ENCODE measurements at places on chromosomes 3 and 15.

DNA sequence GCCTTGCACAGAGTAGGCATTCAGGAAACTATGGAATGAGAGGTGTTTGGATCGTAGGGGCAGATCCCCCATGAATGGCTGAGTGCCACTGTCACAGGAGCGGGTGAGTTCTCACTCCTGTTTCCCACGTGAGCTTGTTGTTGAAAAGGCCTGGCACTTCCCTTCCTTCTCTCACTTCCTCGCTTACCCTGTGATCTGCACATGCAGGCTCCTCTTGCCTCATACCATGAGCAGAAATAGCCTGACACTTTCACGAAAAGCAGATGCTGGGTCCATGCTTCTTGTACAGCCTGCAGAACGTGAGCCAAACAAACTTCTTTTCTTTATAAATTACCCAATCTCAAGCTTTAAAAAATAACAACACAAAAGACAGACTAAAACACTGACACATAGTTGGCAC is 55.4 kb downstream of the AGBL1 start:
- no peak for DNase-seq

GRCh38 chr3:194431554-194431953 is 32.5 kb upstream of the GP5 start:
- no peak for DNase-seq

GRCh38 chr3:100076731-100077529 is 37.4 kb downstream of the FILIP1L start:
- DNase-seq = no peak

DNA sequence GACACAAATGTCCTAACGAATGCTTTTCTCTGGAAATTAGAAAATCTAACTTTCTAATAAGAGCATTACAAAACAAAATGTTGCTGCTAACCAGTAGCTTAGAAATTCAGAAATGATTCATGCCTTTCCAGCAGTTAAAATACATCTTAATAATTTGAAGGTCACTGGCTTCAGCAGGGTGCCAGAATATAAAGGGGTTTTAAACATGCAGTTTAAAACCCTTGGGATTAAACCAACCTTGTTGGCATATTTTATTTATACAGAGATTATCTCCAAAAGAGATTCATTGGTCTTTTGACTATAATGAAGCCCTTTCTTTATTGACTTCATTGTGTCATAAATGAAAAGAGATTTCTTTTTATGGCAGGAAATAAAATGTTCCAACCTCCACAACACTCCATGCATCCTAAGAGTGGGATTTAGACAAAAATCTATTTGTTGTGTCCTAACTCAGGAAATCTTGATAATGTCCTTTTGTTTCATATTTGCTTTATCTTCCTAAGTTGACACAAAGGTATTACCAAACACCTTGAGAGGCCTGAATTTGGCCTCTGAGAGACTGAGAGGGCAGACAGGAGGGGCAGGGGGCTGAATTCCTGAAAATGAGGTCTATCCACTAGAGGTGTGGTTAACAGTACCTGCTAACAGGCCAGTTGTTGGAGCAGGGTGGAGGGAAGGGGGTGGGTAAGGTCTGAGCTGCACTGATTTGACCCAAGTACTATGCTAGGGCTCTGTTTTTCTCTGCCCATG is 124.4 kb downstream of the FEZF2 start:
- DNase-seq = no peak

DNA sequence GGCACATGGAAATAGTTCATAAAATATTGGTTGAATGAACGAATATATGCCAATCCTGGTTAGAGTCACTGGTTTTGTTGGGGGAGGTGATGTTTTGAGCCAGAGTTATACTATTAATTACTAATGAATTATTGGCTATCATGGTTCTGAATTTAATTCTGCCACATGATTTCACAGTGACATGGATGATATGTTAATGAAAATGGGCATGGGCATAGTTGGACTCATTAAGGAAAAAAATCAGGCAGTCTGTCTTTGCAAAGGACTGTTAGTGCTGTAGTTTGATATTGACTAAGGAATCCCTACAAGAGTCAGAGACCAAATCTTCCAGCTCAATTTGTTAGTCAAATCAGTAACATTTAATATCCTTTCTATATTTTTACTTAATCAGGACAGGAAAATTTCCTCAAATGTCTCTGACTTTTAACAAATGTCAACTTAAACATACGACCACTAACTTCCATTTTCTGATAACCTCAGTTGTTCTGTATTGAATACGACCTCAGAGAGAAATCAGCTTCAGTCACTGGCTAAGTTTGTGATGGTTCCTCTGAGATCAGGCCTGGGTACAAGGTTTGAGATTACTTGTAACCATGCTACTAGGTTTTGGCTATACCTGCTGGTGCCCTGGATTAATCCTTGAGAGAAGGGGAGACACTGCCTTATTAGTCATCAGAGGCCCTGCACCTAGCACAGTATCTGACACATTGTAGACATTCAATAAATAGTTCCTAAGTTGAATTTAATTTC is 13.3 kb downstream of the NFKBIZ start:
- DNase-seq = no peak

GRCh38 chr3:98839846-98840245 is 61.6 kb downstream of the DCBLD2 start:
- DNase-seq = no peak

- peak; percentile 85 for DNase-seq
These were observed 1.6 kb downstream of the RFTN1 start for GRCh38 chr3:16511681-16512434.

GRCh38 chr3:14625443-14625842 is 26.1 kb upstream of the CCDC174 start:
- no peak for DNase-seq

- DNase-seq = peak; percentile 42
These were observed 22.3 kb upstream of the PSTPIP1 start for GRCh38 chr15:76972389-76973361.

DNA sequence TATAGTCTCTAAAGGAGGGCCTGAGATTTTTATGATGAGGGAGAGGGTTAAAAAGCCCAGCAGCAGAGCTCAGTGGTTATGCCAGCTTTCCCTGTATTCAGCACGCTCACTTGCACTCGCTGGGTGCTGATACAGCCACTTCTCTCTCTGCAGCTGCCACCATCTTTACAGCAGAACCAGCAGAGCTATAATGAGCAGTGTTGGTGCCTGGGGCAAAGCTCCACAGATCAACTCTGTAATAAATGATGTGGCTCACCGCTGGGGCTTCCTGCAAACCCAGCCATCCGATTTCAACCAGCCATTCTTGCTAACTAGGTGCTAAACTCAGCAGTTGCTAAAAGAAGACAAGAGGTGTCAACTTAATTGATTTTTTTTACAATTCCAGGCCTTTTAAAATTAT is 48.0 kb downstream of the ARNT2 start:
- no peak for DNase-seq

GRCh38 chr15:65926899-65927298 is 57.6 kb downstream of the RAB11A start:
- DNase-seq = no peak

DNA sequence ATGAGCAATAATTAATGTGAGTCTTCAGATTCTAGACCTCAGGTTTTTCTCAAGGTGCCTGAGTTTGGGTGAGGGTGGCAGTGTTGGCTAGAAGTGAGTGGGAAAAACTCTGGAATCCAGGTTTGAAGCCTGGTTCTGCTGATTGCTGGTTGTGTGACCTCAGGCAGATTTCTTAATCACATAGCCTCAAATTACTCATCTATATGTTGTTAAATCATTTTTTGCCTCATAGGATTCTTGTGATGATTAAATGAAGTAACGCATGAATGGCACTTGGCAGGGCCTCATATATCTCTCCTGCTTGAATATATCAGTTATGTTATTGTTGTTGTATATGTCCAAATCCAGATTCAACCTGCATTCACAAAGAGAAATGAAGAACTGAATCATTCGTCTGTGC is 60.5 kb downstream of the NR2F2 start:
- DNase-seq = no peak

- DNase-seq = peak; percentile 65
These were observed 41.3 kb downstream of the GLDN start for GRCh38 chr15:51382787-51383186.

DNA sequence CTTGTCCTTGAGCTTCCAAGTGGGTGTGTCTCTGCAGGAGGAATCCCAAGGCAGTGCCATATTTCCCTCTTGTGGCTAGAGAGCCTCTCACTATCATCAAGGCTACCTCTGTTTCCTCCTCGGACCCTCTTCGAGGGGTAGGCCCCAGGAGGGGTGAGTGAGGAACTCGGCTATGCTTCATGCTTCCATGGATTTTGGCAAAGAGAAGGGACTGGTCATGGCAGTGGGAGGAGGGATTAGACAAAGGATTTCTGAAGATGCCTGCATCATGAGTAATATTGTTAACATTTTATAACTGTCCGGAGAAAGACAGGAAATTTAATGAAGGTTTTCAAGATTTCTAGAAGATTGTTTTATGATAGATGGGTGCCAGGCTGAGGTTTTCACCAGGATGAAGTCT is 241.5 kb downstream of the CLSTN2 start:
- peak; percentile 9 for DNase-seq

DNA sequence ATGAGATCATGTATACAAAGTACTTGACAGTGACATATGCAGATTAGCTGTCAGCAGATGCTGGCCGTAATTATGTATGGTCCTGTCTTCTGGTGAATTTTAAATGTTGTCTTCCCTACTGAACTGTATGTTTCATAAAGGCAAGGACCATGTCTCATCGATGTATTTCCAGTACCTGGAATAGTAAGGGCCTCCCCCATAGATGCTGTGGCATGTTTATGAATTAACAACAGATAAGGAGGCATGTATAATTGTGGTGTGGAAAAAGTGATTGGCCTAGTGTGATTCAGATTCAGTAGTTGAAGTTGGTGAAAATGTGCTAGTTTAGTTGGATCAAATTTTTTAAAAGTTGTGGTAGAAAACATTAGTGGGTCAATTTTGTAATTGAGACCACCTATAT is 202.7 kb upstream of the SLC2A2 start:
- DNase-seq = no peak

DNA sequence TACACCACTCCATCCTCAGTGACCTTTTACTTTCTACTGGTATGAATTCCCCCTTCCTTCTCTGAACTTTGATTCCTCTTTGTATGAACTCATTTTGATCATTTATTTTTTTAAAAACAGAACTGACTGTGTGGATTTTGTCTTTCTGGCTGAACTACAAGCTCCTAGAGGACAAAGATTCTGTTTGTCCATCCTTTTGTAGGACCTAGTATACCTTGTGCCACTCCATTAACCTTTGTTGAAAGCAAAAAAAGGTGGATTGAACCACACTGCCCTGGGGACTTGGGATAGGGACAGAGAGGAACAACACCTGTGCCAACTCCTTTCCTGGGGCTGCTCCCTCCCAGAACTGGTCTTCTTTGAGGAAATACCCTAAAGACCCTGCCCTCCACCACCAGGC is 23.6 kb downstream of the FSTL1 start:
- no peak for DNase-seq

- no peak for DNase-seq
These were observed 54.4 kb upstream of the LRRN1 start for GRCh38 chr3:3744826-3745225.

- no peak for DNase-seq
These were observed 405.8 kb upstream of the ADAMTS9 start for GRCh38 chr3:65093641-65094040.

GRCh38 chr3:149812165-149812605 is 830 bp upstream of the RNF13 start:
- DNase-seq = no peak

GRCh38 chr15:65372787-65373067 is 5.1 kb downstream of the IGDCC3 start:
- DNase-seq = no peak

DNA sequence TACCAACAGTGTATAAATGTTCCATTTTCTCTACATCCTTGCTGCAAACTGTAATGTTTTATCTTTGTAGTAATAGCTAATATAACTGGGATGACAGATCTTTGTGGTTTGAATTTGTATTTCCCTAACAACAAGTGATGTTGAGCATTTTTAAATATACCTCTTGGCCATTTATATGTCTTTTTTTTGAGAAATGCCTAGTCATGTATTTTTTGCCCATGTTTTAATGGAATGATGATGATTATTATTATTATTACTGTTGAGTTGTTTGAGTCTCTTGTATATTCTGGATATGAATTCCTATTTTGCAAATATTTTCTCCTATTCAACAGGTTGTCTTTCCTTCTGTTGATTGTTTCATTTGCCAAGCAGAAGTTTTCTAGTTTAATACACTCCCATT is 654.9 kb downstream of the ZPLD1 start:
- DNase-seq = no peak

DNA sequence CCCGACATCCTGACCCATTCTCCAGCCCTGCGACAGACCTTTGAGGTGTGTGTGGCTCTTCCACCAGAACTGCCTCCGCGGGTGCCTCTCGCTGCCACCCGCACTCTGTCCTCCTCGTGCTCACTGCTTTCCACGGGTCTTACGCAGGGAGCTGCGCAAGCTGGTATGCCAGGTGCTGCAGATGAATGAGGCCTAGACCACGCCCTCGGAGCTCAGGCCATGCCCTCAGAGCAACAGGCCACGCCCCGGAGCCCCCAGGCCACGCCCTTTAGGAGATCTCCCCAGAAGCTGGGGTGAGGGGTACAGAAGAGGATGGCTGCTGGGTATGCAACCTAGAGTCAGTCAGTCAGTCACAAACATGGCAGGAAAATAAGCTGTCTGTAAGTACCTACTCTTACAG is 300.3 kb downstream of the GABRG3 start:
- DNase-seq = no peak

- peak; percentile 41 for DNase-seq
These were observed 18.1 kb upstream of the SLC22A13 start for GRCh38 chr3:38247366-38248035.

- DNase-seq = peak; percentile 20
These were observed 639 bp downstream of the FOXP1 start for GRCh38 chr3:71582612-71583565.

- DNase-seq = no peak
These were observed 48.8 kb downstream of the BLM start for GRCh38 chr15:90765966-90766365.

DNA sequence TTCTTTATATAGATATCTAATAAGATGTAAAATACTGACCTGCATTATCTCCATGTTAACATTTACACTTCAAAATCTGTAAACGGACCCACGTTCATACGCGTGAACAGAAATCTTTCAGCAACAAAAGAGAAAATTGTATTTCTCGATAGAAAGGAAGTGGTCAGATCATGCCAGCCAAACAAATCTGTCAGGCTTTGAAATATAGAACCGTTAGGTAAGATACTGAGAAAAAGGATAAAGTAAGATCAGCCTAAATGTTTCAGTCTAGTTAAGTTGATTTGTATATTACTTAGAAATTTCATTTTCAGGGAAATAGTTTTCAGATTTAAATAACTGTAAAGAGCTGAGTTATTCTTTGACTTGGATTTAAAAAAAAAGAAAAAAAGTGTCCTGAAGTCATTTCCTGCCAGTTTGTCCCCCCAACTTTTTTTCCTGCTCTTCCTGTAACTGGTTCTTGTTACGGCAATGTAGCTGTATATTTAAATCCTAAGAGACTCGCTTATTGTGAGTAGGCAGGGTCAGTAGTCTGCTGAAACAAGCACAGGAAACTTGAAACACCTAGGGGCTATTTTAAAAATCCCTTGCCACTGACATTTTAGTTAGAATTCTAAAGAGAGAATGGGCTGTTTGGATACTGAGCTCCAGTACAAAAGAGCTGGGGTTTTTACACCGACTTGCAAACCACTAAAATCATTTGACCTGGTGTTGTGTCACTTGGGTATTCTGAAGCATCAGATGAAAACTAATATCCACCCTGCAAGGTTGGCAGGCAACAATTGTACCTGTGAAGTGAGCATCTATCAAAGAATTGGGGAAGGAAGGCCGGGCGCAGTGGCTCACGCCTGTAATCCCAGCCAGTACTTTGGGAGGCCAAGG is 237.5 kb downstream of the UBE2E2 start:
- no peak for DNase-seq

GRCh38 chr3:9408546-9408945 is 11.1 kb downstream of the SETD5 start:
- DNase-seq = no peak

GRCh38 chr3:46365041-46365440 is 5.7 kb upstream of the CCR5 start:
- DNase-seq = no peak

All from hepatic stellate cell (primary cell).